AG08395 (cell line): ENCODE measurements at places on chromosomes 6 and 20.

DNA sequence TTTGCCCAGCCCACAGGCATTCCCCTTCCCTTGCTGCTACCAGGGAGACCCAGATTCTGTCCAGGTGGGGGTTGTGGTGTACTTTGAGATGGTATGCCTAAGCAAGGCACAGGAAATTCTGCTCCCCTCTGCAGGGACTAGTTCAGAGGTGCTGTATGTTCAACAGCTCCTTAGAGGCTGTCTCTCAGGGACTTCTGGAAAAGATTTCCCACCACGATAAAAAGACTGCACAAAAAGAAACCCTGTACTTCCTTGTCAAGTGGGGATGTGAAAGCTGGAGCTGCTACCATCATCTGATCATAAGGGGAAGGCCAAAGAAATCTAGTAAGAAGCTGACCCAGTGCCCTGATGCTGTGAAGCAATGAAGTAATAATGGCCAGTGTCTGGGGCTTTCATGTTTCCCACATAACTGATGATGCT, 51.5 kb upstream of the SMIM29 start:
- DNase-seq, result no peak

DNA sequence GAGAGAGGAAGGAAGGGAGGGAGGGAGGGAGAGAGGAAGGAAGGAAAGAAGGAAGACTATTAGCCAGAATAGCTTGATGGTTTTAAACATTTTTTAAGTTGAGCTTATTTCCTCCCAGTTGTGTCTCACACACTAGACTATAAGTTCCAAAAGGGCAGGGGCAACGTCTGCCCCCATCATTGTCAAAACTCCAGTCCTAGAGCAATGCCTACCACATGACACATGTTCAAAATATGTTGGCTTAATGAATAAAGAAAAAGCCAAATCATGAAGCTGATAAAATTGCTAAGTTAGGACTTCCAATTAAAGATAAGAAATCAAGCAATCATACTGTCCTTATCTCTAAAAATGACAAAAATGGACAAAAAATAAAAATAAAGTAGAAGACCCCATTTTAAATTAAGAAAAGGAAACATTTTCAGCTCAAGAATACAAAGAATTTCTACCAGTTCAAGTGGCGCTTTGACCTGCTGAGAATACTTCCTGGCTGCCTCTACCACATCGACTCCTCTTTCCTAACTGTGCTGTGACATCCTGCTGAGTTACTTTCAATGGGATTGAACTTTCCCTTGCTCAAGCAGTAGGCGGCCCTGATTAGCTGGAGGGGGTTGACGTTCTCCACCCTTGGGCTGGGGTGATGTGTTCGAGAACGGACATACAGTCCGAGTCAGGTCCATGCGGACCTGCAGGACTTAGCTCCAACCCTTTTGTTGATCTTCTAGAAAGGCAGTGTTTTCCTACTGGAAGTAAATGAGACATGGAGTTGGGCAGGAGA, 283.9 kb upstream of the FOXQ1 start:
- no peak for DNase-seq

- no peak for DNase-seq
These were observed 10.2 kb downstream of the TREML2 start for GRCh38 chr6:41190791-41191190.

DNA sequence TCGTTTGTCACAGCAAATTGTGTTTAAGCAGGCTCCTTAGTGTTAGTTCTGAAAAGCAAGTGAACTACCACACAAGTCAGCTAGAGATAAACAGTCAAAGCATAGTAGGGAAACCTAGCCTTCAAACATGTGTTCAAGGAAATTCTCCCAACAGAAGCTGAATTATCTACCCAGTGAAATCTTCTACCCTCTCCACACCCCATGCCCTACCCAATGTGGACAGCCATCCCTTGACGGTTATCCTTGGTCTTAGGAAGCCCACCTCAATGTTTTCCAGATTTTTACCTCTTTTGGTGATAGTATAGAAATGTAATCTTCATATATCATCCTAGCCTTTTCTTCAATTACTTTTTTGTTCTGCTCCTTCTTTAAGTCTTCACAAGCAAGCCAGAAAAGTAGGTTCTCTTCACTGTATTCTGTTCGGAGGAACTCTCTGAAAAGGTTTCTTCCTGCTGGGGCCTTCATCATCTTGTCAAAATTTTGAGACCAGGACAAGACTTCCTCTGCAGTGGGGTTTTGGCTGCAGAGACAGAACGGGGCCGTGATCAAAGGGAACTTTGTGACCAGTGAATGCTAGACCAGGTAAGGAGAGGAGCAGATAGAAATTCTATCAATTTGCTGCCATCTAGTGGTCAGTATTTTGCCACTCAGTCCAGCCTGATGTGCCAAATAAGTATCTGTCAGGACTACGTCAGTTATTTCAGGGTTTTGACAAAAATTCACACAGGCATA, 21.6 kb upstream of the MTRF1L start:
- DNase-seq, result peak; percentile 57

- no peak for DNase-seq
These were observed 8.3 kb upstream of the WFDC2 start for GRCh38 chr20:45461225-45461624.

DNA sequence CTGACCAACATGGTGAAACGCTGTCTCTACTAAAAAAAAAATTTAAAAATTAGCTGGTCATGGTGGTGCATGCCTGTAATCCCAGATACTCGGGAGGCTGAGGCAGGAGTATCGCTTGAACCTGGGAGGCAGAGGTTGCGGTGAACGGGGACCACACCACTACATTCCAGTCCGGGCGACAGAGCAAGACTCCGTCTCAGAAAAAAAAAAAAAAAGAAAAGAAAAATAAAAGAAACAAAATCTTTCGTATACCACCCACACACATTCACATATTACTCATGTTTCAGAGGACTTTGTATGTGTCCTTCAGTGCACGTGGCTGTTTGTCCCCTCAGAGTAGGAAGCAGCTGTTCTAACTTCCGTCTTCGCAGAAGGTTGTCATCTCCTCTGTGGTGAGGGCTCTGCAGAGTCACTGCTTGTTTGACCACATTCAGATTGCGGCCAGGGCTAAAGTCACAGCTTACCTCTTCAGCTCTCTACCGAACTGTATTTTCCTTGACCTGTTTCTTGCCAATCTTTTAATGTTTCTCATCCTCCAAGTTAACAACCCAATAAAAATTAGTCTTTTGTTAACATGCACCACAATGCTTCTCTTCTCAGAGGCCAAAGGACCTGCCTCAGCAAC, 36.6 kb upstream of the HIVEP1 start:
- no peak for DNase-seq

- DNase-seq, result no peak
These were observed 214.8 kb upstream of the GRIK2 start for GRCh38 chr6:101178748-101179147.

DNA sequence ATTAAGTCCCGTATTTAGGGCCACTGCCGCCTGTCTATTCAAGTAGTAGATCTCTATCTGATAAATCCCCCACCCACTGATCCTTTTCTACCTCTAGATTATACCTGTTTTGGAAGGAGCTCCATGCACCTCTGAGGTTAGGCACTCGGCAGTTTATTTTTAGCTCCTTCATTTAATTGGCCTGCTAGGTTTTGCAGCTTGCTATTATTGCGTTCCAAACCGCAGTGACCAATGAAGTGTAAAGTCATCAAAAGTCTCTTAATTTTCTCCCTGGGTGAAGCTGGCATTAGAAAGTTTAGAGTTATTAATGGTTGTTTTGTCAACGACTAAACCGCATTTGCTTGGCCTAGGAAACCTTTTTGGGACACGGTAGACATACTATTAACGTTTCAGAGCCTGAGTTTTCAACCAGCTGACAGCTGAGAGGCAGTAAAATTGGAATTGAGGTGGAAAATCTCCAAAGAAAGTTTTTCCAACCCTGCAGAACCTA, 60.0 kb downstream of the RFPL4B start:
- no peak for DNase-seq

GRCh38 chr20:57464642-57465211, 60.2 kb downstream of the CTCFL start:
- DNase-seq, result no peak

GRCh38 chr6:43782764-43783513, 12.9 kb downstream of the VEGFA start:
- no peak for DNase-seq

DNA sequence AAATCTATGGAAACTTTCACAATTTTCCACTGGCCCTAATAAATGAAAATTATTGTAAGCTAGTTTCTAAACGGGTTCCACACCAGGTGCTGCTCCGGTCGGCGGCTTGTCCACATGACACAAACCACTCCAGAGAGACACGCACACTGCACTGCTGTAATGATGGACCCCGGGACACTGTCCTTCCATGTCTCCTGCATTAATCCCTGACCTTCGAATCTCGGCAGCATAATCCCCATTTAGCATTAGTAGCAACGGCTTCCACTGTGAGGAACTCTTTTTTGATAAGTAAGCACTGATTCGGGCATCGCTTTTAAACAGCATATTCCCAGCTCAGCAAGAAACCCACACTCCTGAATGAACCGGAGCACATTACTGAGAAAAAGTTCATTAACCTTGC, 43.5 kb downstream of the INSM1 start:
- DNase-seq, result no peak

DNA sequence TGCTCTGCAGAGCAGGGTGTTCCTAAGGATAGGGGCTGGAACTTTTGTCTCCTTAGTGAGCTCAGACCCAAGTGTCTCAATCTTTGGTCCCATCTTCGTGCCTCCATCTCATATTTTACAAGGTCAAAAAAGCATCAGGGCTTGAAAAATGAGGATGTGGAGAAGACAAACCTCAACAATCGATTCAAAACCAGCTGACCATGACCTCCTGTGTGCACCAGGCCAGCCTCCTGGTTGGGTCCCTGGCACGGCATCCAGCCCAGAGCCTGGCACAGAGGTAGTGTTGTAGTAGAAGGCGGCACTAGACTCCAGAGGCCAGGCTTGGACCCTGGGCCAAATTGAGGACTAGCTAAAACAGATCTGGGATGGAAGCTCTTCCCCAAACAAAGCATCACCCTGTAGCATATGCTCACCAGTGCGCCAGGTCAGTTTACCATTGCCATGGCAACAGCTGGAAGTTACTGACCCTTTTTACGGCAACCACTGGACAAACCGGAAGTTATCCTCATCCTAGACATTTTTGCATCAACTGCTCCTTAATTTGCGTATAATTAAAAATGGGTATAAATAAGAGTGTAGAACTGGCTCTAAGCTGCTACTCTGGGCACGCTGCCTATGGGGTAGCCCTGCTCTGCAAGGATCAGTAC, 69.3 kb upstream of the BLCAP start:
- DNase-seq, result no peak

GRCh38 chr6:157046776-157047175, 269.6 kb downstream of the ARID1B start:
- no peak for DNase-seq

- peak; percentile 78 for DNase-seq
These were observed 203.4 kb upstream of the KCNQ5 start for GRCh38 chr6:72418495-72418894.

GRCh38 chr6:444653-445275, 53.2 kb downstream of the IRF4 start:
- no peak for DNase-seq

DNA sequence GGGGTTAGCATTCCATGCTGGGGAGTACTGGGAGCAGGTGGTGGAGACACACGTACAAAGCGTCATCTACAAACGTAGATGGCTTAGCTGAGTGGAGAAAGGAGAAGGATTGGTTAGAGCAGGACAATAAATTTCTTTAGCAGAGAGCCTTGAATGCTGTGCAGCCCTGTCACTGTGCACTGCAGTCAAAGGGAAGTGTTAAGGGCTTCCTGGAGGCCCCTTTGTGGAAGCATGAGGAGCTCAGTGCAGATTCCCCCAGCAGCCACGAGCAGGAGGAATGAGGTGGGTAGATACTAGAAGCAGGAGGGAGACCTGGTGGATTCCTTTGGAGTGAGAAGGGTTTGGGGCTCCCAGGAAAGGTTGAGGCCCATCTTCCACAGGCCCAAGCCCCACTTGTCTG, 6.1 kb upstream of the TREML4 start:
- DNase-seq, result no peak

DNA sequence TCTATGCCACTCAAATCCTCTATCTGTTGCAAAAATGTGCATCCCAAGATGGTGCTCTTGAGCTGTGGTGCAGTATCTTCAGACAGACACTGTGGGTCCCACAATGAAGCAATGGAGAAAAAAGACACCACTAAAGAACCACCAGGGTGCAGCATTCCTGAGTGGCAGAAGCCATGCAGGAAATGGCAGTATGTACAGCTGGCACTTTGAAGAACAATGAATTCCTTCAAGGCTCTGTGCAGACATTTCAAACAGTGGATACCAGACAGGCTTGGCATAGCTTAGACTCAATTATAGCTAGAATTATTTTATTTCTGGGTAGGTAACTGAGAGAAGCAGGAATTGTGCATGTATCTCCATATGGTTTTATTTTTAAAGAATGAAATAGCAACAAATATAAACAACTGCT, 24.0 kb upstream of the HDAC2 start:
- DNase-seq, result peak; percentile 87

DNA sequence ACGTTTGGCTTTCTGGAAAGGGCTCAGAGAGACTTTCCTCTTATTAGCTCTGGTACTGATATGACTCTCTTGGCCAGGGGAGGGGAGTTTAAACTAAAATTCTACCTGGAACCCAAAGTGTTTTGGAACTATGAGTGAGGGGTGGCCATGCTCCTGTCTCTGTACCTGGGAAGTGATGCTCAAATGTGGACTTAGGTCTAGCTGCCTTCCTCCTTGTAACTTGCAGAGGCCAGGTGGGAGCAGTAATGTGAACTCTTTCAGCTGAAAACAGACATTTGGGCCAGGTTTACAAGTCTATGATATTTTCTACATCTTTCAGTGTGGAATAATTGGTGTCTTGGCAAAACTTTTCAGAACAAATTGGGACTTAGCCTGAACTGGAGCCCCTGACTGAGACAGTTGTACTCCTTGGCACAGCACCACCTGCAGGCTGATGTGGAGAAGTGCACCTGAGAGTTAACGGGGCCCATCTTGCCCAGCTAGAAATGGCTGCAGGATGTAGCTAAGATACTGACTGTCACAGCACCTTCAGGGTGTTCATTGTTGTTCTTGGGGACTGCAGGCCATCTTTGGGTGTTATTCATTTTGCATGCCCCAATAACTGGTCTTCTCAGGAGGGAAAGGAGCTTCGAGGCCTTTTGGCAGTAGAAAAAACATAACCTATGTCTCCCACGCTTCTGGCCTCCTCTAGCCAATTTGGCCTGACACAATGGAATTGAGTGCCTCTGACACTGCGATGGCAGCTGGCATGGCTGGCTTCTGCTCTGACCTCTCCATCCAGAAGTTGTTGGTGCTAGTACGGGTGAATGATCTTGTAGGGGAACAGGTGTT, 37.1 kb downstream of the CD109 start:
- DNase-seq, result peak; percentile 83

- no peak for DNase-seq
These were observed 54.9 kb downstream of the PRR18 start for GRCh38 chr6:166253281-166253681.

DNA sequence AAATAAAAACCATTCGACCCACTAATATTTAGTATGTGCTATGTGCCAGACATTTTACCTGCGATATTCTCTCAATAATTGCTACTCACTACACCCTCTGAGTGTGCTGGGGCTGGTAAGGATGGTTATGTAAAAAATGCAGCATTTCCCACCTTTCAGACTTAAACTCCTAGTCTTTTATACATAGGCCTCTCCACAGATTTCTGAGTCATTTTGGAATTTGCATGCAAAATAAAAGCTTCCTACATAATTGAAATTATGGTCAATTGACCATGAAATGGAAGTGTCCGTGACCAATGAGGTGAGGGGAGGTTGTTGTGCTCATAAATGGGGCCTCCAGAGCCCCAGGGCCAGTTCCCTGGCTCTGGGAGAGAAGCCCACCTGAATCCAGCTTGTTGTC, 37.7 kb upstream of the MAFB start:
- DNase-seq, result no peak

- peak; percentile 55 for DNase-seq
These were observed 58.8 kb upstream of the SLCO4A1 start for GRCh38 chr20:62583424-62583920.
